ENCODE measurements at places on chromosomes 6 and 20.

DNA sequence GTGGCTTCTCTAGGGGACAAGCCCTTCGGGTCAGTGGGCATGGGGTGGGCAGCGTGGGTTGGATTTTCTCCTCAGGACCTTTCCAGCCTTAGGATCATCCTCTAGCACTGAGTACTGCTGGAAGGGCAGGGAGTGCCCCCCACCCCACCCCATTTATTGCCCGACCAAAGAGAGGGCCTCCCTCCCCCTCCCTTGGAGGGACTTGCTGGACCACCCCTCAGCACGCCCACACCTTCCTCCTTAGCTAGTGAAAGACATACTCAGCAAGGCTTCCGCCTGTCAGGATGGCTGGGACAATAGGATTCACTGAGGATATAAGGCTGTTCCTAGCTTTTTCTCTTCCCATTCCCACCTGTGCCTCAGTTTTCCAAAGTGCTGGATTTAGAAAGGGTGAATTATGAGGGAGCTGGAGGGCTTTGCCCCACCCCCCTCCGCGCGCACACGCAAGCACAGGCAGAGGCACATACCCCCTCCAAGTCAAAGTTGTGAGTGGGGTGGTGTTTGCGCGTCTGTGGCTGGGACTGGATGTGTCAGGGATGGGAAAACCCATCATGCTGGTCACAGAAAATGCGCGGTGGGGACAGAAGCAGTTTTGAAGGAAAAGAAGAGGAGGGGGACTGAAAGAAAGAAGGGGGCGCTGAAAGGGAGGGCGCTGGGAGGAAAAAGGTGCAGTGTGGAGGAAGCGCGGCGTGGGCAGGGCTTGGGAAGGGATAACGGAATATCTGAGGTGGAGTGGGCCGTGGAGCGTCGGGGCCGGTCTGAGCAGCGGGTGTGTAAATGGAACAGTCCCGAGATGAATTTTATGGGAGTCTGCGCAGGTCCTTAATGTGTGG lies 693 bp upstream of the SLC29A1 start:
- no peak for DNase-seq

DNA sequence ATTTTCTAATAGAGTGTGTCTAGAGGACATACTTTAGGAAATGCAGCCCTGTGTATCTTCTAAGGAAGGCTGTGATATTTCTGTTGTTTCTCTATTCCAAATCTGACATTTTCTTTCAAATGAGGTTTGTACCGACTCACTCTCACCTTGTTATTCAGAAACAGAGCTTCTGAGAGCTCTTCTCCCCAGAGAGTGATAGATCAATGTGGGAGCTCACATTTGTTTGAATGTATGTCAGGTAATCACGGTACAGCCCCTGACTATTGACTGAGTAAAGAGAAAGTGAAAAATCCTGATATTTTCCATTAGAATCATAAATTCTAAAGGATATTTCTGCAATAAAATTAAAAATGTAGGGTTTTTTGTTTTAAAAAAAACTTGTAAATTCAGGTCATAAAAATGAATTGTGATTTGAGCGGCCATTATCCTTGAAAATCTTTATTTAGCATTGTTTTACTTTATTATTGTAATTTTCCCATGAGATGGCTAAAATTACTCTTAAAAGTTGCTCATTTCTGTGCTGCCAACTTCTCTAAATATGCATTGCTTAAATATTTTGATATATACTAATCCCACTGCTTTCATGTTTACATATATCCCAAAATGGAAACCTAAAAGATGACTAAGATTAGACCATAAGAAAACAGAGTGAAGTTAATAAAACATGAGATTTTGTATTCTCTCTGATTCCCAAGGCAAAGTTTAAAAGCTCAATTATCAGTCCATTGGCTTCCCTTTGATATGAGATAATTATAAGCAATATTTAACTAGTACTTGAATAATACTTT lies 1226.8 kb upstream of the CITED2 start:
- no peak for DNase-seq

DNA sequence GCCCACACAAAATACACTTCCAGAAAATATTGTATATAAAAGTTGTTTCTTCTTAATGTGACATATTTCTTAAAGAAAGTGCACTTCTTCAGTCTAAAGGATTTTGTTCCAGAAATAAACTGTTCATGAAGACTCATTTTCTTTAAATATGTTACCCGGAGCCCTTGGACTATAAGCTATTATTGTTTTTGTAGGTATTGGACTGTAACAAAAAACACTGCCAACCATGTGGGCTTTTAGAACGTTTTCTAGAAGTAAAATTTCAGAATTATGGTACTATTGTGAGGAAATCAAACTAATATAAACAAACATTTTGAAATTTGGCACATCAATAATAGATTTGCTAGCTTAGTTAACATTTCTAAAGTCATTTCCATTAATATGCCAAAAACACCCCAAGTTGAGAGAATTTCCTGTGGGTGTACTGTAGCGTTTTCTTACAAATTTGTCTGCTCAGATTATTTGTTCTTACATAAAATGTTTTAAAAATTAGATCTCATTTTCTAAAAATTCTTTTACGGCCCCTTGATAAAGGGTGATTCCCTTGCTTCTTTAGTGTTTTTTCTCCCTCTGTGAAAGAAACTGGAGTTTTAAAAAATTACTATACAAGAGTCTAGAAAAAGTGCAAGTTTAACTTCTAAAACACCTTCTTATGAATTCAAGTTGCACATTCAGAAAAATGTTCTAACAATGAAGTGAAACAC lies 3.4 kb downstream of the NKX2-4 start:
- DNase-seq = no peak

- no peak for DNase-seq
Measured at GRCh38 chr6:39339868-39340550, 17.5 kb upstream of the KCNK16 start.

DNA sequence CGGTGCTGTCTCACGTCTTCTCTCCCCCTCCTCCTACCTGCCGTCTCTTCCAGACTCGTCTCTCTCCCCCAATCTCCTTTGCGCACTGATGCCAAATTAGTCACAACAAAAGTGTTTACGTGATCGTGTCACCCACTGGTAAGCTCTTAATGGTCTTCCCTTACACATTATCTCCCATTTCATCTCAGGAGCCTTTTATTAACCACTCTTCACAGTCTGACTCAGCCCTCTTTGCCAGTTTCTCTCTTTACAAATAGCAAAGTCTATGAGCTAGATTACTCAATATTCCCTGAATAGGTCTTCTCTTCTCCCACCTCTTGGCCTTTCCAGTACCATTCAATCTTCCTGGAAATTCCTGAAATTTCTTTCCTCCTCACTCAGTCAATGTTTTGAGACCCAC lies 247.0 kb downstream of the ESR1 start:
- no peak for DNase-seq

DNA sequence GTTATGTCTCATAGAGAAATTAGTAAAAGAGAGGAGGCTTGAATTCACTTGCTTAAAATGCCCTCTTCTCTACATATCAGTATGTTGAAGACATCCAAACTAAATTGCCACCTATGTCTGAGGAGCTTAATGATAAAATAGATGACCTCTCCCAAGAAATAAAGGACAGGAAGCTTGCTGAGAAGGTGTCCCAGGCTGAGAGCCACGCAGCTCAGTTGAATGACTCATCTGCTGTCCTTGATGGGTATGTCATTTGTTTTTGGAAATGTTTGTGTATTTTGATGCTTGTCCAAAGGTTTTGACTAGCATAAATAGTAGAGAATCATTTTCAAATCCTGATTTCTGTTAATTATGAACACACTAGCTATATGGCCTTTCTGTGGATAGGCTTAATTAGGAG lies 307.7 kb downstream of the ARHGAP18 start:
- no peak for DNase-seq

GRCh38 chr20:3994125-3994524 lies 21.2 kb downstream of the RNF24 start:
- no peak for DNase-seq

GRCh38 chr20:8196096-8196495 lies 64.0 kb downstream of the PLCB1 start:
- DNase-seq = no peak

DNA sequence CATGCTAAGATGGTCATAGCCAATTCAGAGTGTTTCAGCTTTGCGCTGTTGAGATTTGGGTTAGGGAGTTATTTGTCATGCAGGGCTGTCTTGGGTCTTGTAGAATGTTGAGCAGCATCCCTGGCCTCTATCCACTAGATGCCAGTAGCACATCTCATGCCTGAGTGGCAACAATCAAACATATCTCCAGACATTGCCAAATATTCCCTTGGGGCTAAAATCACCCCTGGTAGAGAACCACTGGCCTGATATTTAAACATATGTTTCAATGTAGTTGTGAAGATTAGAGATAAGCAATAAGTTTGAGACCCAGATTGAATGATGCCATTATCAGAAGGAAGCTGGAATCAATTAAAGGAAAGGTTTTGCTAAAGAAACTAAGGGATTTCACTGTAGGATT lies 463.3 kb downstream of the DOK5 start:
- no peak for DNase-seq

- no peak for DNase-seq
Measured at GRCh38 chr20:1626528-1627199, 6.9 kb upstream of the SIRPB1 start.

- DNase-seq = no peak
Measured at GRCh38 chr20:57481281-57481711, 43.6 kb downstream of the CTCFL start.

DNA sequence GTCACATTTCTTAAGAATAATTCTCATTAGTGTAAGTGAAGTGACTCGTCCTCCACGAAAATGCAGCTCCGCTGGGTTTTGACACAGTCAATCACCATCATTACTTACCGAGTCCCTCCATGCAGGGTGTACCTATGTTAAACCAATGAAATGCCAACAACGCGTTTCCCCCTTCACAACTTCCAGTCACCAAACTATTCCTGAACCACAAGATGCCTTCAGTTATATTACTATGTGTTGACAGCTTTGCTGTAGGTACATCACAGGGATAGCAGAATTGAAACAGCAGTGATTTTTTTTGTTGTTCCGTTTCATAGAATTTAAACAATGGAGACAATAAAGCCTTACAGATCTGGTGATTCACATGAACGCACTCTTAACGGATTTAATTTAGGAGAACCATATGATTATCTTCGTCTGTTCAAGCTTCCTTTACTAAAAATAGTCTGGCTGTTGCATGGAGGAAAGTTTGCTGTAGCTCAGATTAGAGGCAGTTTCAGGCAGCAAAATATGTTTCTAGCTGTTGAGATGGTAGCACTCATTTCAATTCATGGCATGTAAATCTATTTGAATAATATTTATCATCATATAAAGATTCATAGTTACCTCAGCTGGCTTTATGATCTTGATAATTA lies 652.8 kb downstream of the PRKN start:
- DNase-seq = no peak

- no peak for DNase-seq
Measured at GRCh38 chr6:157800420-157801237, 22.4 kb upstream of the SNX9 start.

DNA sequence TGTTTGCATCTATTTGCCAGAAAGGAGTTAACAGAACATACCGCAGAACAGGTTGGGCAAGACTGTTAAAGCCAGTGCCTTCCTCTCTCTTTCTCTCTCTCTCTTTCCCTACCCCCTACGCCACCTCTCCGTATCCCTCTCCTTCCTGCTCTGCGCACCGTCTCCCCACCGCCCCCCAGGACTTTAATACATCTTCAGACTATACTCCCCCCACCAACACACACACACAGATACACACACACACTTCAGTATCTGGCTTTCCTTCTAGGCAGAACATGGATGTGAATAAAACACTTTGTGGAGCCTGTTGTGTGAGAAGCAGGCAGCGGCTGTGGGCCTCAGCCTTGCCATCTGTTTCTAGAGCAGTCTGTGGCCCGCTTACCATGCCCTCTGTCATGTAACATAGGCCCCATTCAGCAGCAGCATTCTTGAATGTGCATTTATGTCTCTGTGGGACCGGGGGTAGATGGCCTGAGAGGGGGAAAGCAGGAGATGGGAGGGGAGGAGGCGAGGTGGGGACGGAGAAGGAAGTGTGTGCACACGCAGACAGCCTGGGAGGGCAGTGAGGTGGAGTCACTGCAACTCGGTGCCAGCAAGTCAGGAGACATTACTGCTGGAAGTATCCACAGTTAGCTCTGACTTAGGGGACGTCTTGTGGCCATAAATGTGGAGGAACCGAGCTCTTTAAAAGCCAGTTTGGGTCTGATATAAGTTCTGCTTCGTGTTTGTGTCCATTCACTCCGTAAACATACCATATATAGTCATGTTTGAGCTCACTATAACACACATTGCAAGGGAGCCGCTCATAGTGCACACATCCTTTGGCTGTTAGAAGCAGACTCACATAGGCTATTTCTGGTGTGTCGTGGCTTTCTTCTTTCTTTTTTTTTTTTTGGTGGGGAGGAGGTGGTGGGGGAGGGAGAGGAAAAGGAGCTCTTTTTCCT lies 38.4 kb downstream of the RREB1 start:
- DNase-seq = no peak

DNA sequence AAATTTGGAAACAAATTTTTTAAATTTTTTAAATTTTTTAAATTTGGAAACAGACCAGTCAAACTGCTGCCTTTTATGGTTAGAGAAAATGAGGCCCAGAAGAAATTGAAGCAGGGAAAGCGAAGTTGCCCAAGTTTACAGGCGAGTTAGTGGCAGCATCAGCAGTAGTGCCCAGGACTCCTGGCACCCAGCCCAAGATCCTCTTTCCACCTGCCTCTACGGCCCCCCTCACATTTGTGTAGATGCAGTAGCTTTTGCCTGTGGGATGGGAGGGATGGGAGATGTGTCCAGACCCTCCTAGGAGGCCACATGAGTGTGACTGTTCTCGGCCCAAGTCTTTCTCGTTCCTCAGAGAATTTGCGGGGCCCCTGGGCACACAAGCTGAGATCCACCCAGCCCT lies 49.8 kb downstream of the HNF4A start:
- no peak for DNase-seq

DNA sequence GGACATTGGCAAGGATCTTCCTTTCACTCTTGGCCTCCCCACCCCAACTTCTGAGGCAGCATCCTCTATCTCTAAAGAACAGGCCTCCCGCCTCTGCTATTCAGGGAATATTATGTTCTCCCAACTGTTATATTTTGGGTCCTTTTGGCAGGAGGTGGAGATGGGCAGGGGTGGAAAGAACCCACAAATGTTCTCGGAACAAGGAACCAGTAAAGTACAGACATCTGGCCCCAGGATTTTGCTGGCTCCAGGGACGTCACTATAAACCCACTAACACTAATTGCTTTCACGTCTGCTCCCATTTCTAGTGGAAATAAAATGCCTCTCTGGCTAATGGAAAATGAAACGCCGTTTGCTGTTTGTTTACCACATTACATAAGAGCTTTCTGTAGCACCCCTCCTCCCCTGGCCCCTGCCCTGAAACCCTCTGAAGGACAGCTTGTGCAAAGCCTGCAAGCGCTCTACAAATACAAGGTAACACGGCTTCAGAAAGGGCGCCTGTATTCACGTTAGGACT lies 77.7 kb upstream of the TBC1D7 start:
- no peak for DNase-seq

- no peak for DNase-seq
Measured at GRCh38 chr6:136752554-136752953, 39.7 kb downstream of the MAP3K5 start.

DNA sequence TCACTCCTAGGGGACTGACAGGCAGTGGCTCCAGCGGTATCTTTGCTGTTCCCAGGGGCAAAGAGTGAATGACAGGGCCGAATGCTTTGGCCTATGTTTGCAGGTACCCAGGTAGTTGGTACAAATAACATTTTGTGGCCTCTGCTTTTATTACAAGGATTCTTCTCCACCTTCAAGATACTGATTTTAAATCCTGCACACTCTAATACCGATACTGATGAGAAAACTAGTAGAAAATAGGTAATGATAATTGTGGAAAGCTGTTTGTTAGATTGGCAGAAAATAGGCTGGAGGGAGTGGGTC lies 772 bp downstream of the HINT3 start:
- DNase-seq = no peak

GRCh38 chr20:14724468-14724867 lies 387.1 kb upstream of the FLRT3 start:
- DNase-seq = no peak

- DNase-seq = no peak
Measured at GRCh38 chr20:44714701-44715498, at the start of gene CCN5. Gene CCN5, plus strand, starts transcription at chr20:44715369. Its CDS starts 22 bp downstream, at chr20:44715391.
